ENCODE measurements at places on chromosomes 2 and 18. TPM values are rescaled to one million over a fixed set of nuclear protein-coding genes. Genes with fewer than 3 reads are reported as not detected.

PSMD14 gene
- 91.4 TPM for total RNA-seq

CXCR4 gene
- total RNA-seq = 57.7 TPM

ACADL gene
- not detected for total RNA-seq

LOXL3 gene
- total RNA-seq = 2.7 TPM

DPYSL5 gene
- not detected for total RNA-seq

ZC3H6 gene
- 7.6 TPM for total RNA-seq

UGT1A9 gene
- not detected for total RNA-seq

ARHGAP25 gene
- total RNA-seq = 51.0 TPM

ZNF385B gene
- not detected for total RNA-seq

ASAP2 gene
- total RNA-seq = 0.04 TPM

C18orf63 gene
- total RNA-seq = not detected

ESCO1 gene
- total RNA-seq = 20.1 TPM

DNA sequence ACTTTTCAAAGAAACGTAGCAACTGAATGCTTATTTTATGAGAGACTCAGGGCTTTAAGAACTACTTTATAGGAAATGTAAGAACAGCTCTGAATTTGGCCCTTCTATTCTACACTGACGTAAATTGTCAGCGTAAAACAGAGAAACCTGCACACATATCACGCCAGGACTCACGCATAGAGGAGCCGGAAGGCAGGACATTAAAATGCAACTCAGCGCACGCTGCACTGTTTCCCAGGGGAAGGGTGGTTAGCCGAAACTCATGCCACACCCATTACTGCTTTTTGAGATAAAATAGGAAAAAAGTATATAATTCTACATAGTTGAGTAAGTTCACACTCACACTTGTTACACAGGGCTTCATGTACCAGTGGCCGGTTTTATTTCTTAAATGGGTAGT, 7.4 kb downstream of the TUBB6 start:
- no peak for DNase-seq

- DNase-seq = peak; percentile 3
Observed at GRCh38 chr2:182866461-182867406, at the start of gene FRZB. Gene FRZB, minus strand, starts transcription at chr2:182866637. Its CDS starts 85 bp downstream, at chr2:182866552.

DNA sequence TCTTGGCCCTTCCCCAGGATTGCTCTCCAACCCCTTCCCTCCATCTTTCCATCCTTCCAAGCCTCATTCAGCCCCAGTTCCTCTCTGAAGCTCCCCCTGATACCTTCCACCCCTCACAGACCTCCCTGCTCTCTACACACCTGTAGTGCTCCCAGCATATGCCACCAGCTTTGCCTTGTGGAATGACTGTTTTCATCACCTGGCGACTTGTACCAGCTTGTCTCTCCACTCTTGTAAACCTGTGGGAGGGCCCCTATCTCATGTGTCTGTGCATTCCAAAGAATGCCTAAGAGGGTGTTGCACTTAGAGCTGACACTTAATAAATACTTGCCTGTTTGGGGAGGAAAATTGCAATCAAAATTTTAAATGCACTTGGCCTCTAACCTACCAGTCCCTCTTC, 198.7 kb downstream of the BCL11A start:
- DNase-seq = no peak

DNA sequence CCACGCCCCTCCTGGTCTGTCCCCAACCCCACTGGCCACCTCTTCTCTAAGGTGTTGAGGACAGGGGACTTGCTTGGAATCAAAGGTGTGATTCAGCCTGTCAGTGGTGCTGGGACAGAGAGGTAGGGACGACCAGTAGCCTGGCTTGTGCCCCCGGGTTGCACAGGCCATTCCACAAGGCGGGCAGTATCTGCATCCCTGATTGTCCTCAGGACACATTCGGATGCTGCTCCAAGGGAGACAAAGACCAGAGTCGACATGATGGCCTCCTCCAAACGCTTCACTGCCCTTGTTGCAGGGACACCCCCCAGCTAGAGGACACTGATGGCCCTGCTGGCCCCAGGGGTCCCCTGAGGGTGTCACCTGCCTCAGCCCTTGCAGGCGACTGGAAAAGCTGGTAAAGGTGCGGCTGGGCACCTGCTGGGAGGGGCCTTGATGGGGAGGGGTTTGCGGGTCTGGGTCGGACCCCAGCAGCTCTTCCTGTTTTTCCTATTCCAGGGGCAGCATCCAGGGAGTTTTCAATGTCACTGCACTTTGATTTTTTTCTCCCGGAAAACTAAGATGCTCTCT, 98.0 kb downstream of the PTGR3 start:
- no peak for DNase-seq

- DNase-seq = no peak
Observed at GRCh38 chr18:48219810-48220499, 189.2 kb downstream of the ZBTB7C start.

- no peak for DNase-seq
Observed at GRCh38 chr18:75205514-75206132, 3.3 kb downstream of the PTGR3 start.

GRCh38 chr18:26757263-26758019, 108.1 kb downstream of the AQP4 start:
- no peak for DNase-seq

DNA sequence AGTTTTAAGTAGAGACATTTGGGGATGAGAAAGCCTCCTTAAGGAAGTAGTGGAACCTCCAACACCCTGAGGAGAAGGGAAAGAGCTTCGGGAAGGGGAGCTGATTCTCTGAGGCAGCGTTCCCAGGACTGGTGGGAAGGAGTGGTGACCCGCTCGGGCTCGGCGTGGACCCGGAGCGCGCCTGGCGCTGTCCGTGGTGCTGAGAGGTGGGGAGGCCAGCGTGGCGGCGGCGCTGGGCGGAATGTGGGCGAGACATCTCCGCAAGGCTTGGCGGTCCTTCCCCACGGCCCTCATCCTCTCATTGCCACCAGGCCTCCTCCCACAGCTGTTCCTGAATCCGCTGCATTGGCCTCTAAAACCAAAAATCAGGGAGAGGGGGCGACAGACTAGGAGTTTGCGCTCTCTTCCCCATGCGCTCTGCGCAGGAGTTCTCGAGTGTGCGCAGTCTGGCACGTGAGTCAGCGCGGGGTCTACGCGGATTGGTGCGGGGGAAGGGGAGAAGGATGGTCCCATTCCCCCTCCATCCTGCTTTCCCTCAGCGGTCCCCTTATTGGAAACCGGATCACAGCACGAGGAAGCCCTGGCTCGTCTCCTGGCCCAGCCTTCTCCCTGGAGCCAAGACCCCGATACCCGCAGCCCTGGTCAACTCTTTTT, 857 bp downstream of the RESP18 start:
- peak; percentile 33 for DNase-seq

GRCh38 chr2:113178891-113179290, 5.1 kb downstream of the PSD4 start:
- peak; percentile 66 for DNase-seq

DNA sequence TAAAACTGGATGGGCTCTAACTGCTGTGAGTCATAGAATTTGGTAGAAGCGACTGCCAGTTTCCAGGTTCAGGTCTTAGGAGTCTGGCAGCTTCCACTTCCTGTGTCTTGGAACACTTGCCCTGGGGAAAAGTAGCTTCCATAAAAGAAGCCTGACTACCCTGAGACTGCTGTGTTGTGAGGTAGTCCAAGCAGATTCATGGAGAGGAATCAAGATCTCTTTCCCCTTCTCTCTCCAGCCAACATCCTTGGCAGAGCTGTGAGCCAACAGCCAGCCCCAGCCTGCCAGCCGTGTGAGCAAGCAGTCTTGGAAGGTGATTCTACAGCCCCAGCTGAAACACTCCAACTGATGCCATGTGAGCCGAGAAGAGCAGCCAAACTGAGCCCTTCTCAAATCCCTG, 33.7 kb downstream of the SLC20A1 start:
- no peak for DNase-seq

DNA sequence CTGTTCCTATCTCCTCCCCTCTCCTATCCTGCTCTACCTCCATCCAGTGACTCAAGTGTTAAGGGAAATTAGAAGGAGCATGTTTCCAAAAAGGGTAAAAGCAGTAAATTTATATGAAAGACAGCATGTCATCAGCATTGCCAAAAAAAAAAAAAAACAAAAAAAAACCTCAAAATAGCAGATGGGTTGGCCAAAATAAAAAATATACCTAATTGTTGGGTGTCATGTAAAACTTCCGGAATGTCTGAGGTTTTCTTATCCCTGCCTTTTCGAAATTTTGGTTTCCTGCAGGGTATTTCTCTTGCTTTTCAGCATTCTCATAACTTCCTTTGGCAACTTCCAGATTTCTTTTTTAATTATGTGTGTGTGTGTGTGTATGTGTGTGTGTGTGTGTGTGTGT, 241.6 kb upstream of the FN1 start:
- no peak for DNase-seq

DNA sequence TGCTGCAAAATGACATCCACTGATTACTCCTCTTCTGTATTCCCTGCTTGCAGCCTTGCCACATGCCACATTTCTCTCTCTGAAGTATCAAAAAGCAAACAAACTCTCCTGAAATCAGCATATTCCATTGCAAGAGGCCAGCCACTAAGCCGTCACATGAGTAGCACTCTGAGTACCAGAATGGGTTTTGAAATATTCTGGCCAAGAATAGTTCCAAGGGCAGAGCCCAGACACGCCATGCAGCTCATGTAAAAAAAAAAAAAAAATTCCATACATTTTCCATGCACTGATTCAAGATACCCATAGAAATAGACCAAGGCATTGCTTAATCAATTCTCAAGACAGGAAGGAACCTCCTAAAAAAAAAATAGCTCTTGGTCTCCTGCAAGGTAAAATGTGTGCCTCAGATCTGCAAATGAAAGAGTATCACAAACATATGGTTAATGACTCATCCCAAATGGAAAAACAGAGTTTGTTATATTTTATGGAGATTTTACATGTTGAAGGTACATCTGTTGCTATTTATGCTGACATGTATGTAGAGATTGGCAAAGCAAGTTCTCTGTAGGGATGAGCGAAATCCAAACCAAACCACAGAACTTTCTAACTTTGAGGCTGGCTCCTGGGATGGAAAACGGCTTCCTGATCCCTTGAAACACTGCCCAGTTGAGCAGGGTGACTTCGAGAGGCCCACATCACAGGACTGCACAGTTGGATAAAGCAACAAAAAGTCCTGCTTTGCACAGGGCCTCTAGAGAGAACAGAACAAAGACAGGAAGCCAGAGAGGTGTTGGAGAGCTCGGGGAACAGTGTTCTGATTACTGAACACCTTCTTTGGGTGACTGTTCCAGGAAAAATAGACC, 346.2 kb downstream of the ZNF521 start:
- no peak for DNase-seq

DNA sequence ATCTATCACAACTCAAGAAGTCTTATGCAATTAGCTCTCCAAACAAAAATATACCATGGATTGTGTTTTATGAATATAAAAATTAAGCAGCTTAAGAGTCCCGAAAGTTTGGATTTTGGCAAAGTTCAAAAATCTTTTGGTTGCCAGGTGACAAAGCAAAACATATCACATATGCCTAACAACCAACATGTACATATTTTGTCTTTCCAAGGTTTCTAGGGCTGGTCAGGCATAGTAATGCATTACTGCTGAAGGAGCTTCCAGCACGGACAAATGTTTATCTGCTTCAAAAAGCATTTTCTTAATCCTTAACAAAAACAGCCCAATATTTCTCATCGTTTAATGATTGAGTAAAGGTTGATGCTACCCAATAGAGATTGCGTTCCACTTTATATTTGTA, 1327.1 kb upstream of the ZEB2 start:
- DNase-seq = no peak

DNA sequence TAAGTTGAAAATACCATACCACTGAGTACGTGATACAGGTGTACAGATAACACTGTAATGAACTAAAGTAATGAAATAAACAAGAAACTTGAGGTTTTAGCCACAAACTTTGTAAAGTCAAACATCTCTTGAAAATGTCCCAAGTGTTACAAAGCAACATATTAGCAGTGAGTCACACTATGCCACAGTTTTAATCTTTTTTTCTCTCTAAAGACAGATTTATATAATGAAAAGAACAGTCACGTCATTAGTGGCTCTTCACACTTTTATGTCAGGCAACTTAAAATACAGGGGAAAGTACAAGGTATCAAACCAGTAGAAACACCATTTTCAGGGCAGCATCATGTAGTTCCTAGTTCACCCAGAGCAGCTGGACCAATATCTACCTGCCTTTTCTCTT, 42.1 kb downstream of the RAPH1 start:
- DNase-seq = no peak

GRCh38 chr2:174334781-174335251, at the start of gene SP9:
Gene SP9, plus strand, starts transcription at chr2:174334954. Its CDS starts 139 bp downstream, at chr2:174335093.
- DNase-seq = peak; percentile 56

- no peak for DNase-seq
Observed at GRCh38 chr2:162072181-162072702, 1.8 kb downstream of the DPP4 start.

- no peak for DNase-seq
Observed at GRCh38 chr2:232299927-232300674, 78.5 kb upstream of the ALPP start.

DNA sequence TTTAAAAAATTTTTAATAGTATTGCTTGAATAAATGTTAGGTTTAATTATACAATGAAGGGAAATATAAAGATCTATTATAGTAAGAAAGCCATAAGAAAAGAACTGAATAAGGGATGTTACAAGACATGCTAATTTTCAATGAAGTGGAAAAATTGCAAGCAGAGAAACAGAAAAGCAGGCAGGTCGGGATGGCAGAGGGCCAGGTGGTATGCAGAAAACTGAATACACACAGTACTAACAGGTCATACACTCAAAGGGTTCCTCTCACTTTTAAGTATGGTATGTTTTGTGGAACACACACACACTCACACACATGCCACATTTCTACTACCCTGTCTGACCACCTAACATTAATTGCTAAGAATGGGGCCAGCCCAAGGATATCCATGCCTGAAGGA, 76.7 kb upstream of the DTNA start:
- no peak for DNase-seq

GRCh38 chr2:230900336-230900995, 24.6 kb downstream of the GPR55 start:
- DNase-seq = no peak

DNA sequence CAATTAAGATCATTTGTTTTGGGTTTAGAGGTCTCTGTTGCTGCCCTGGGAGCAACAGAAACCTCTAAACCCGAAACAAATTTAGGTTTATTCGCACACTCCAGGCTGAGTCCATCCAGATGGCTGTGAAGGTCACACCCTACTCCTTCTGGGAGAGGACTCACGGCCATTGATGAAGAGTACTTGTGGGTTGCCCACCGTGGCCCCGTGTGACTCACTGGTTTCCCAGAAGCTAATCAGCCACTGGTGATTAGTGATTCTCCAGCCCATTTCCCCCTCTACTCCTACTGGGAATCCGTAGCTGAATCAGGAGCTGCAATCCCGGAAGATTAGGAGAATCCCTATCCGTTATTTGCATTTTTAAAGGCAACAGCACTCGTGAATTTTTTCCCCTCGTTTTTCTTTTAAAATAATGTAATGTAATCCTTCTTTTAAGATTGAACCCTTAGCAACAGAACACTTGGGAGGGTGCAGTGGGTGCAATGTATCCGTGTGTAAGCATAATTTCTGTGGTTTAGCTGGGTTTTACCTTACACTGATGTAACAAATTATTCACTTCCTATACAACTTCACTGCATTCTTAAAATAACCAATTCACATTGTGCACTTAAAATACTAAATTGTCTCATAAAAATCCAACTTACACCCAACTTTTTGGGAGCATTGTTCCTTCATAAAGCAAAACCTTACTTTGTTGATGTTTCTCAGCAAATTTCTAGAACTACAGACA, 27.5 kb upstream of the EPAS1 start:
- no peak for DNase-seq
